HS-27A (cell line): ENCODE measurements at places on chromosomes 5 and 9.
A peak's percentile ranks its signal among the peaks of the same experiment; 100 is the strongest.

DNA sequence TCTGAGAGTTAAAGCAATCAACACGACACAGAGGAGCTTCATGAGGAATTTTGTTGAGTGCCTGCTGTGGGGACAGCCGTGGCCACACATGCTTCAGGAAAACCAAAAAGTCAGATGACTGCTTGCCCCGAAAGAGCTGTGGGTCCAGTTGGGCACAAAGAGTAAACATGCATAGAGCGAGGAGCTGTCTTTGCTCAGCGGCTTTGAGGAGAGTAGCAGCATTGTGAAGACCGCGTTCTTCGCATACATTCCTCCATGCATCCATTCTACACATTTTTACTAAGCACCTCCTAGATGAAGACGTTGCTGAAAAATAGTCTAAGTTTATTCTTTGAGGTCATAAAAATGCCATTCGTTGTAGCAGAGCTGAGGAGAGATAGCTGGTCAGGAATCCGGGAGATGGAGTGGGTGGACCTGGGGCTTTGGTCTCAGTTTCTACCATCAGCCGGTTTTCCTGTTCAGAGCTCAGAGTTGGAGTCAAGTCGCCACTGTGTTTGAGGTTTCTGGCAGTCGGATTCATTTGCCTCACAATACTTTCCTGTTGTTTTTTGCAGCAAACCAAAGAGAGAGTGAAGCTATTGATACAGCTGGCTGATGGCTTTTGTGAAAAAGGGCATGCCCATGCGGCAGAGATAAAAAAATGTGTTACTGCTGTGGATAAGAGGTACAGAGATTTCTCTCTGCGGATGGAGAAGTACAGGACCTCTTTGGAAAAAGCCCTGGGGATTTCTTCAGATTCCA is 194.5 kb upstream of the OTULINL start:
- DNase-seq: no peak

DNA sequence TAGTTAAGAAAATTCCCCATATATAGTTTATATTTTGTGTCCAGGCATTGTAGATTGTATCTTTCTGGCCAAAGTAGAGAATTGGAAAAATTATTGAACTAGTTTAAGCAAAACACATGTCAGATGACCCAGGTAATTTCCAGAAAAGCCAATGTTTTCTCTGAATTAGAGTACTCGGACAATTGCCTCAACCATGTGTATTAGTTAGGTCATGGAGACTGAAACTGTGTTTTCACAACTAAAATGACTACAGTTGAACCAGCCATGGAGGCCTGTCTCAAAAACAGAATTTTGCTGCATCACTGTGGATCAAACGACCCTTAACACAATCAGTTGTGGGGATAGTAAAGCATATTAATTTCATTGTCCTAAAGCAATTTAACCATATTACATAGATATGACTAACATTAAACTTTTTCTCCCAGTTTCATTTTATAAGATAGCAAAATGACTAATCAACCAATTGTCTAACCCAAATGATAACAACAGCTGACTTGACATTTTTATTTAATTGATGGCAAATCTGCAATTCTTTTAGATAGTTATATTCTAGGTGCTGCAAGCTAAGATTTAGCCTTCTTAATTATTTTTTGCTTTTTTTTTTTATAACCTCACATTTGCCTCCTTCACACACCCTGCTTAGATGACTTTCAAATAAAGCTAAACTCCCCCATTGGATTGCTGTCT is 39.2 kb upstream of the SPDL1 start:
- DNase-seq: no peak

- no peak for DNase-seq
Measured at GRCh38 chr5:68288707-68289134, 73.2 kb downstream of the PIK3R1 start.

DNA sequence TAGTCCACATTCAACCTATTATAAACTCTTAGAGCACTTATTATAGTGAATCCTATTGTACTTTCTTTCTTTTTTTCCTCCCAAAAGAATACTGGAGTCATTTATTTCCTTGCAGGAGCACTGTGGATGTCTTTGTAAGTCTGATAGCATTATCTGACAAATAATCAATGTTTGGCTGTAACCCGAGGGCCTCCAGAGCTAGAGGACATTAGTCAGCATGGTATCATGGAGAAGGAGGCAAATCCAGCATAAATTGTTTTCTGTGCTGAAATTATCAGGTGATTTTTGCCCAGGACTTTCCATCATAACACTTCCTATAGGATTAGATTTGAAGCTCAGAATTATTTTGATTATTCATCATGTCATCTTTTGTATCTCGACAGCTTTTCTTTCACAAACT is 551.0 kb downstream of the ZNF608 start:
- no peak for DNase-seq

GRCh38 chr5:142317173-142317572 is 7.6 kb downstream of the SPRY4 start:
- DNase-seq: no peak

DNA sequence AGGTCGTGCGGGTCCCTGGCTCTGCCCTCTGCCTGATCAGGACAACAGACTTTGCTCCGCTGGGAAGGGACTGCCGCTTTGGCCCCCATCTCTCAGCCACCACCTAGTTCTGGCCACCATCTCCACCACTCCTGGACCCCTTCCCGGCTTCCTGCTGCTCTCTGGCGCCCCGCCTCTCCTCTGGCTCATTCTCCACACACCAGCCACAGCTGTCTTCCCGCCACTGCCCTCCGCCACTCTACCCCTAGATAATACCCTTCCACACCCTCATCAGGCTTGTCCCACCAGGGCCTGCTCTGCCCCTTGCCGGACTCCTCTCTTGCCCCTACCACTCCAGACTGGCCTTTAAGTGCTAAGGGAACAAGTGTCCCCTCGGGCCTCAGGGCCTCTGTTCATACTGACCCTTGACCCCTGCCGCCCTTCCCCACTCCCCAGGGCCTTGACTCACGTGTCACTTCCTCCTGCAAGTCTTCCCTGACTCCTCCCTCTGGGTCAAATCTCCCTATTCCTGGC is 3.0 kb upstream of the CDX1 start:
- no peak for DNase-seq

GRCh38 chr5:14445576-14446290 is 135.9 kb upstream of the OTULINL start:
- DNase-seq: no peak

DNA sequence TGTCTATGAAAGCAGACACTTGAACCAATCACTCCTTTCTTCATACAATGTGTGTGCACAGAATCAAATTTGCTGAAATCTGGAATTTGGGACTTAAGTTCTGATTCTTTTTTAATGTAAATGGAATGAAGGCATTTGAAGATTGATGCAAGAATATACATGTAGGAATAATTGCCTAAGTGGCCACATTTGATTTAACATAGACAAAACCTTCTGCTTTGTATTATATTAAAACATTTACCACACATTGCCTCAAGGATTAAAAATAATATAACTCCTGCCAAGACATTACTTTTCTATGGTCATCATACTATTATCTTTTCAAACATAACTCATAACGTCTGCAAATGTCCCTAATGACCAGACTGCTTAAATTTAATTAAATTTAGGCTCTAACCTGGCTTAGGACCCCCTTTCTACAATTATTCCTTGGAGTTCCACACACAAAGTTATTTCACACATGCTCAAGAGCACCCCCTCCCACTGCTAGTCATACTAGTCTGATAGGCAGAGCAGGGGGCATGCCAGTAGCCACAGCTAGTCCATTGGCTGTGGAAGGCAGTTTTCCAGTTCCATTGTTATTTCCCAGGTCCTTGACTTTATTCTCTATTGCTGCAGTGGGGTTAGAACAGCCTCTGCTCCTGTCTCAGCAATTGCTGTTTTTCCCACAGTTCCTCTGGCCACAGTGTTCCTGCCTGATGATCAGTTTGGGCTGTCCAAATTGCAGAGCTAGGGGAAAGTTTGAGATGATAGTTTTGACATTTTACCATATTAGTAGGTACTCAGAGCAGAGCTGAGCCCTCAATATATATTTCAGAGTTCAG is 360.6 kb upstream of the GRAMD2B start:
- DNase-seq: no peak

GRCh38 chr5:157279605-157280239 is 13.8 kb downstream of the CYFIP2 start:
- DNase-seq: no peak

- no peak for DNase-seq
Measured at GRCh38 chr5:60830581-60831127, 13.4 kb downstream of the ELOVL7 start.

- DNase-seq: no peak
Measured at GRCh38 chr5:42366051-42366450, 57.2 kb upstream of the GHR start.

DNA sequence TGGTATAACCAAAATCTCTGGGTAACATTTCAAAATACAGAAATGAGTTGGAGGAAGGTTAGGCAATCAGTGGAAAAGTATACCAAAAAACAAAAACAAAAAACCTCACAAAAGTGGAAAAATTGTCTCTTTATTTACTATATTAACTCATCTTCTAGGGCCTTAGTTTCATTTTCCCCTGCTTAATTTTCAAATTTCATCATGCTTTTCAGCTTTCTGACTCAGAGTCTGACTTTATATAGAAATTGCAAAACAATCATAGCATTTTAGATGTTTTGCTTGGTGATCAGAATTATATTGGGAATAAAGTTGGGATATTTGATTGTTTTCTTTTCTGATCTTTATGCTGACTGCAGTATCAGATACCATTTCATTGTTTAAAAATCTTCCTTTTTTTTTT is 257.0 kb upstream of the PRR16 start:
- no peak for DNase-seq

DNA sequence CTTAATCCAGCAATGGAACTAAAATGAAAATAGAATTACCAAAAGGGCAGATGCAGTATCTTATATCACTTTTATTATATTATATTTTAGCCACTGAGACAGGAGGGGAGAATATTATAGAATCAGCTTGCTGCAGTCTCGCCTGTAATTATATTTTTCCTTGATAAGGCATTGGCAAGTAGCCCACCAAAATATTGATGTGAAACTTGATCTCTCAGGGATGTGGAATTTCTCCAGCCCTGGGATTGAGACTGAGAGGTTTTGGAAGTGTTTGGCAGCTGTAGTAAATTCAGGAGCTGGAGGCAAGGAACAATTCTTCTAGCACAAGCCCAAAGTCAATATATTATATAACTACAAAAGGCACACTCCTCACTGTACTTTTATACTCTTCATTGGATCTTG is 142.1 kb upstream of the ADAMTSL1 start:
- DNase-seq: no peak

GRCh38 chr9:6969805-6970204 is 212.0 kb downstream of the KDM4C start:
- no peak for DNase-seq

DNA sequence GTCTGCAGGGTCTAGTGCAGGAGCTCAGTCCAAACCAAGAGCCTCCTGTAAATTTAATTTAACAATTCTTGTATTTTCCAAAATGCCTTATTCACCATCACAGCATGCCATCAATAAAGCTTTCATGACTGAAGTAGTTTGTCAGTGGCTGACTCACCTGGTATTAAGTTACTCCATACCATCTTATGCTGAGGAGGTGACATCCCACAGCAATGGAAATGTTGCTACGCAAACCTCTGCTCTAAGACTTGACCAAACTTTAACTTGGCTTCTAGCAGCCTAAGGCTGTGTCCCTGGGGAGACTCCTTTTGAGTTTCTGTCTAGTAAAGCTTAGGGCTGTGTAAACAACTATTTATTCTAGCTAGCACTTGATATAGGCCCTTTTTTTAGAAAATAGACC is 1231.3 kb upstream of the CDH18 start:
- DNase-seq: no peak

- DNase-seq: no peak
Measured at GRCh38 chr9:136771907-136772415, 7.6 kb upstream of the LCN15 start.

- DNase-seq: no peak
Measured at GRCh38 chr9:121169094-121169601, 32.5 kb downstream of the RAB14 start.

DNA sequence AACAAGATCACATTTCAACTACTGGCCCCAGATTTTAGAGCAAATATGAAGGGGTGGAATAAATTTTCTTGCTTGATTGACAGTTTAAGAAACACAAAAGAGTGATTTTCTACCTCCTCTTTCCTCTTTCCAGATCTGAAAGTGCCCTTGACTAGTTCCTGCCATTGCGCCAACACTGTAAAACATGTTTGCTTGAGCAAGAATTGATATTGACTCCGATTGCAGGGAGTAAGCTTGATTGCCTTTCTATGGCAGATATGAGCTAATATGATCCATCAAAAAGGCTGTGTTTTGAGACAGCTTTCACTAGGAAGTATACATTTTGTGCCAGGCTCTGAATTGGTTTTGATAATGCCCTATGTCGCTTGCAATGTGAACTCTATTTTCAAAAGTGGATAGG is 508.8 kb downstream of the SEMA5A start:
- no peak for DNase-seq

DNA sequence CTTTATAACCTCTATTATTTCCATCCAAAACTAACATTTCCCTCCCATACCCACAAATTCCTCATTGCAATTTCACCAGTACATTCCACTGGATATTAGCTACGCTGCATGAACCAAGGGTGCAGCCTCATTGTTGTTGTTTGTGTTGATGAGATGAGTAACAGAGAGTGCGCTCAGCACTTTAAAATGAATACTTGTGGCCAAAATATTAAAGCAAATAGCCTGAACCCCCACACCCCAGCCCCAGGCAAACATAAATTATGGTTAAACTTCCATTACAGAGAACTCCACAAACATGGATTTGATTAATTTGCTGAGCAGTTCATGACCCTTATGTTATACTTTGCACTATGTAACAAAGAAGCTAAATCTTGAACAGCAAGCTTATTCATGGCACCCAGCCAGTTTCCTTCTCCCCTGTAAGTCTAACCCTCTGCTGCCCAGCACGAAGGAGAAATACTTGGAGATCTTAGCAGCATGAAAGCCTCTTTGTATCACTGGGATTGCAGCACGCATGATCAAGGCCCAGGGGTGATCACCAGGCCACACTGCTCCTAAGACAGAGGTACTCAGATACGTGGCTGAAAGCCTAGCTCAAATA is 205.0 kb downstream of the DOCK8 start:
- no peak for DNase-seq

DNA sequence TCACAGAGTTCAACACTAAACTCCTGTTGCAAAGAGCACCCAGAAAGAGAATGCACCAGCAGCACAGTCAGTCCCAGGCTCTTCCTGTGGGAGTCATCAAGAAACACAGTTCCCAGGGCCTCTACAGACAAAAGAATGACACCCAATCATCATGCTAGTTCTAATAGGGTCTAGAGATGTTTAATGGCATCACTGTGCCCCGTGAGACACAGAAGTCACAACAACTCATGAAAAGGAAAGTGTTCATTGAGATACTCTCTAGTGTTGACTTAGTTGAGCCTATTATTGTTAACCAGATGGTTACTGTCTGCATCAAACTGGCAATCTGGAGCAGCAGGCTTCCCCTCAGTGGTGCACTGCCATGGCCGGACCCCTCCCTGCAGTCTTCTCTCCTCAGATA is 1.6 kb downstream of the KLHL3 start:
- no peak for DNase-seq

- DNase-seq: no peak
Measured at GRCh38 chr9:80951675-80952074, 737.7 kb downstream of the TLE1 start.

- no peak for DNase-seq
Measured at GRCh38 chr9:81969971-81970370, 18.6 kb upstream of the SPATA31D1 start.

GRCh38 chr9:6007770-6008168 is 7.7 kb downstream of the RANBP6 start:
- DNase-seq: peak; percentile 5

GRCh38 chr5:67283275-67283987 is 86.8 kb upstream of the CD180 start:
- no peak for DNase-seq

GRCh38 chr5:458547-459353 is 15.8 kb downstream of the EXOC3 start:
- DNase-seq: no peak
